ENCODE measurements at places on chromosomes 2 and 18.

DNA sequence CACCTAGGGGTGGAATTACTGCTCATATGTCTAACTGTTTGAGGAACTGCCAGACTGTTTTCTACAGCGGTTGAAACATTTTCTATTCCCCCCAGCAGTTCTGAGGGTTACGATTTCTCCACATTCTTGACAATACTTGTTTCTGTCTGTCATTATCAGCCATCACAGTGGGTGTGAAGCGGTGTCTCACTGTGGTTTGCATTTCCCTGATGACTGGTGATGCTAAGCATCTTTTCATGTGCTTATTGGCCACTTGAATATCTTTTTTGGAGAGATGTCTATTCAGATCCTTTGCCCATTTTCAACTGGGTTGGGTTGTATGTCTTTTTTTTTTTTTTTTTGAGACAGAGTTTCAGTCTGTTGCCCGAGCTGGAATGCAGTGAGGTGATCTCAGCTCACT is 63.0 kb downstream of the ADNP2 start:
- no peak for DNase-seq

DNA sequence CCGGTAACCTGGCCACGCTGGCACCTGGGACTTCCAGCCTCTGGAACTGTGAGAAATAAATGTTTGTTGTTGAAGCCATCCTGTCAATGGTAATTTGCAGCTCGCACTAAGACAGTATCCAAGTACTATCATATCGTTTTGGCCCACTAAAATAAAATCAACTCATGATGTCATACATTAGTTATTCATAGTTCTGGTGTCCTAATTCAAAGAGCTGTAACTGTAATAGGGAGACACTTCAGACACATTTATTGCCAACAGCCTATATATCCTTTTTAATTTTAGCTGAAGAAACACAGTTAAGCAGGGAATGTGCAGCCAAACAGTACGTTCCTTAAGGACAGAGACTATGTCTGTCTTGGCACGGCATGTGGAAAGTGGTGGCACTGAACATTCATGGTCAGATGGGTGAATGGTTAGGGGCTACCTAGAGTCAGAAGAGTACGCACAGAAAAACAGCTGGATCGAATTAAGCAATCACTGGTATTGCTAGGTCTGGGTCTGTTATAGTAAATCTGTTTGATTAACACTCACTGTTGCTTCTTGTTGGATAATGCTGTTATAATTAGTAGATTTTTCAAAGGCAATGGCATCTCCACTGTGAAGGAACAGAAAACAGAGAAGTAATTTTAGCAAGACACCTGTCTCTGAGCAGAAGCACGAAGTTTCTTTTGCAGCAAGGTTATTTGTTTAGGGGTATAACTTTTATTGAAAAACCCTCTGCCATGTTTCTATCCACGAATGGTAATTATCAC is 41.3 kb upstream of the CREG2 start:
- no peak for DNase-seq

DNA sequence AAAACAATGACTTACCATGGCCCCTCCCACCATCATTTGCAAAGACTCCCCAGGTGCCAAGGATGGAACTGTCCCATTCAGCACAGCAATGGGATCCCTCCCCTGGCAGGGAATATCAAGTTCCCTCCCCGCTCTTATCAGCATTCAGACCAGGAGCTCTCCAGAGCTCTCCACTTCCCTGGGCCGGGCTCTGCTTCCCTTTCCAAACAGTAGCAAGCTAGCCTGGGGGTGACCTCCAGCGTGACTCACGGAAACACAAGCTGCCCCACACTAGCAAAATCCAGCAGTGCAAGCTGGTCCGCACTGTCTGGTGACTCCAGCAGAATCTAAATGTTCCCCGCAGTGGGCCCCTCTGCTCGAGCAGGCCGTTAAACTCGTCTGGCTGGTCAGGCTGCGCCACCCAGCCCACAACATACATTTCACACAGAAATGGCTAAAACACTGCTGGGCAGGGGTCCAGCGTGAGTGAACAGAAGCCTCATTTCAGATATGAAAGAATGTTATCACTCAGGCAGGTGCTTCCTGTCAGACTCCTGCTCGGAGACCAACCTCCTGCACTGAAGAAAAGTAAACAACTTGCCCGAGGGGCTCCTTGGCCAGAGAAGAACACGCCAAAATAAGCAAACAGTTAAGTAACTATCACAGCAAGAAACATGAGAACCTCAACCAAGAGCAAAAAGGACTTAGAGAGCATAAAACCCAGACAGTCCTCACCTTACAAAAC is 33.9 kb downstream of the STAT1 start:
- DNase-seq, result no peak

- DNase-seq, result no peak
Measured at GRCh38 chr2:73255007-73255644, 21.0 kb downstream of the CCT7 start.

DNA sequence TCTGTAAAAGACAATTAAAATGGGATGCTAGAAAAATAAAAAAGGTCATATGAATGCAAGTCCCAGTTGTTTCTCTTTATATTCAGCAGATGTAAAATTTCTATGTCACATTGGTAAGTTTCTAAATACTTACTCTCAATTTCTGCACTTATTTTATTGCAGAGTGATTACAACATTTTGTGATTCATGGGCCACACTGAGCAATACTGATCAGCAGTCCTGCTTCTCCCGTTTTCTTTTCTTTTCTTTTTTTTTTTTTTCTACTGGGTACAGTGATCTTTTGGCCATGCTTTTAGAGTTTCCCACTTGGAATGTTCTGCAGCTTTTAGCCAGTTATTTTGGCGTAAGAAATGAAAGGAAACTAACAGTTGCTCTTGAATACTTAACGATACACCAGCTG is 38.8 kb downstream of the LIMS1 start:
- no peak for DNase-seq

- no peak for DNase-seq
Measured at GRCh38 chr18:55343396-55344073, 244.5 kb downstream of the TCF4 start.

- no peak for DNase-seq
Measured at GRCh38 chr18:1094409-1094808, 189.7 kb downstream of the ADCYAP1 start.

GRCh38 chr2:240146627-240147278 is 6.3 kb upstream of the OTOS start:
- DNase-seq, result no peak

Measured in AG09319 (cell line).